ENCODE measurements at places on chromosomes 1 and 21.
A peak's percentile ranks its signal among the peaks of the same experiment; 100 is the strongest.

GRCh38 chr1:113217447-113218208 lies 144.6 kb downstream of the LRIG2 start:
- no peak for DNase-seq

GRCh38 chr1:99603699-99604560 lies 42.0 kb upstream of the PALMD start:
- no peak for DNase-seq

DNA sequence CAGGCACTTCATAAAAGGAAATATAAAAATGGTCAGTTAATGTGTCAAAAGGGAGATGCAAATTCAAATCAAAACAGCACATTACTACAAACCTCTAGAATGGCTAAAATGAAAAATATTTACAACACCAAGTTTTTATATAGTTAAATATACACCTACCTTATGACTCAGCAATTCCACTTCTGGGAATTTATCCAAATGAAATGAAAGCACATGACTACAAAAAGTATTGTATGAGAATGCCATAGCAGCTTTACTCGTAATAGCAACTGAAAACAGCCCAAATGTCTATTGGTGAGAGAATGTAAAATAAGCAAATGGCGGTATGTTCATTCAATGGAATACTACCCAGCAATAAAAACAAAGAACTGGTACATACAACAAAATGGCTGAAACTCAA lies 175.8 kb upstream of the SPAG17 start:
- DNase-seq, result no peak

GRCh38 chr1:218364028-218364710 lies 19.0 kb downstream of the TGFB2 start:
- DNase-seq, result no peak

DNA sequence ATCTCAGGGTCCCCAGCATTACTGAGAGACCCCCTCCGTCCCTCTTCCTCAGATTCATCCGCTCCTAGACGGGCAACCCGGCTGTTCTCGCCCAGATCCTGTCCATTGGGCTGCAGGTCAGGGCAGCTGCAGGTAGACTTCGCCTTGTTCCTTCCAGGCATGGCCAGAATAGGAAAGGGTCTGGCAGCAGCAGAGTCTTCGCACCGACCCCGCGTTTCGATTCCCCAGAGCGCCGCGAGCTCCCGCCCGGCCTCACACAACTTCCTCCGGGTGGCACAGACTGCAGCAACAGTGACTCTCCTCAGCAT lies 265 bp downstream of the NRDC start:
- DNase-seq, result no peak

DNA sequence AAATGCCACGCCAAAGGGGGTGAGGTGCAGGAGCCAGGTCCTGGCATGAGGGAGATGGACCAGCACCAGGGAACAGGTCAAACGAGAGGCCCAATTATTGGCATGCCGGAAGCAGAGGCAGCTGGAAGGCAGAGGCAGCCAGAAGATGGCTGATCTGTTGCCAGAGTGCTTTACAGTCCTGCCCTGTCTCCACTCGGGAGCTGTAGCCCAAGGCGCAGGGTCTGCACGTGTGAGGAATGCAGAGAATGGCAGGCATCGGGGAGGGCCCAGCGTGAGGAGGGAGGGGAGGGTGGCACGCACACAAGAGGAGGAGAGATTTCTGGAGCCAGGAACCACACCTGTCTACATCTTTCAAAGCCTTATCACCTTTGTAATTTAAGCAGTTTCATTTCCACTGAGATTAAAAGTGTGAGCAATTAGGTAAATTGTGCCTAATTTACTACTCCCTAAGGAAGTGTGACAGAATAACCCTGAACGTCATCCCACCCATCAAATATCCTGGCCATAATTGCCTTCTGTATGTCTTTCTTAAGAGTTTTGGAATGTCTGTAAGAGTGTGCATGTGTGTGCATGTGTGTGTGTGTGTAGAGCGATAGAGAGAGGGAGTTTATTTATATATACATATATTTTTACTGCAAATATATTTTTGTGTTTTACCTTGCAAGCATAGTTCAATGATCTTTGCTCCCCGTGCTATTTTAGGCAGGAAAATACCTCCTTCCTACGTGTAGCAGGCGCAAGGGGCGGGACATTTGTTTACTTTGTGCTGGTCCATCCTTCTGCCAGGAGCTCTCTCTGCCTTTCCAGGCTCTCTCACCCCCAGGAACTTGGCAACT lies 125.5 kb upstream of the SERBP1 start:
- no peak for DNase-seq

DNA sequence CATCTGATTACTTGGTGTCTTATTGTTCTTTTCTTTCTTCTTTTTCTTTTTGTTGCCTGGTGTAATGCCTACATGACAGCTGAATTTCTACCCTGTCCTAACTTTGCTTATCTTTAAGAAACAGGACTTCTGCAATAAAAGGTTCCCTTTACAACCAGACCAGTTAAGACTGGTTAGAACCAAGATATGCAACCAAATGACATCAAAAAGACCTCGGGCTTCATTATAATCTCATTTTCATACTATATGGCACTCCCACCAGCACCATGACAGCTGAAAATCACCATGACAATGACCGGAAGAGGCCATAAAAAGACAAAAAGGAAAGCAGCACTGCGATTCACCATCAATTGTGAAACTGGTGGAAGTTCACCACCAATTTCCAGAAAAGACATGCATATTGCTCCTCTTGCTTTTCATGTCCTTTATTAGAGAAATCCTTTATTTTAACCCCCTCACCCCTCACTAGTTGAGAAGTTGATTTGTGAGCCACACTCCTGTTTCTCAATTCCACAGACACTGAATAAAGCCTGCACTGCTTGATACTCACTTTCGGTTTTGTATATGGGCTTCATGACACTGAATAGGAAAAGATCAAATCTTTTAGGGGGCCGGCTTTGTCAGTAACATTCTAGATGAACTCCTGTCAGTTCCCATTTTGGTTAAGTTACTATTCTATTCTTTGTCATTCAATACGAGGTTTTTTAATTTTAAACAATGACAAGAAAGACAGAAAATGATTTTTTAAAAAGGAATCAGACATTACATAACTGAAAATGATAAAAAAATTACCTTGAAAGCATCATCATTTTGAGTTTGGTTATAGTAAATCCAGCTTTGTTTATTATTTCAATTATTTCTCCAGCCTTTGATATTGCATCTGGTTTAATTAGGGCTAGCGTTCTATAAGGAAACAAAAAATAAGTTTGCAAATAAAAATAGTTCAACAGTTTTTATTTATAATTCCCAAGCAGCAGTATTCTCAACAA lies 58.1 kb downstream of the NME7 start:
- DNase-seq, result no peak

GRCh38 chr21:29730281-29730680 lies 209.5 kb downstream of the GRIK1 start:
- no peak for DNase-seq

GRCh38 chr1:84365225-84366221 lies 32.8 kb upstream of the DNASE2B start:
- peak; percentile 34 for DNase-seq

GRCh38 chr1:72284348-72285073 lies 2.2 kb upstream of the NEGR1 start:
- DNase-seq, result no peak

GRCh38 chr1:33392639-33393038 lies 38.3 kb downstream of the PHC2 start:
- no peak for DNase-seq

DNA sequence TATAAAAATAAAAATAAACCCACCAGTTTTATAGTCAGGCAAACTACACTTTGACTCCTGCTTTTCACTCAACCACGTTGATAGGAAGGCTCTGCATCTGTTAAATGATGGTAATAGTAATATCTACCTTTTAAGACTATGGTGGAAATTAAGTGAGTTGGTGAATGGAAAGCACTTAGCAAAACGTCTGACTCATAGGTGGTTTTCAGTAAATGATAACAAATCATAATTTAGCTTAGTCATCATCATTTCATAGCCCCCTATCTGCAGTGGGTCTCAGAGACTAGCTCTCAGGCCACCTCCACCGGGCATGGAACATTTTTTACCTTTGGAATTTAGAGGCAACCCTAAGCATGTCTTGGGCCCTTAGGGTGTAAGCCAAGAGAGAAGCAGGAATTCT lies 160.0 kb downstream of the PDE4B start:
- no peak for DNase-seq

GRCh38 chr21:25979845-25980616 lies 190.5 kb downstream of the APP start:
- no peak for DNase-seq

GRCh38 chr1:219488275-219488674 lies 124.6 kb downstream of the ZC3H11B start:
- no peak for DNase-seq

DNA sequence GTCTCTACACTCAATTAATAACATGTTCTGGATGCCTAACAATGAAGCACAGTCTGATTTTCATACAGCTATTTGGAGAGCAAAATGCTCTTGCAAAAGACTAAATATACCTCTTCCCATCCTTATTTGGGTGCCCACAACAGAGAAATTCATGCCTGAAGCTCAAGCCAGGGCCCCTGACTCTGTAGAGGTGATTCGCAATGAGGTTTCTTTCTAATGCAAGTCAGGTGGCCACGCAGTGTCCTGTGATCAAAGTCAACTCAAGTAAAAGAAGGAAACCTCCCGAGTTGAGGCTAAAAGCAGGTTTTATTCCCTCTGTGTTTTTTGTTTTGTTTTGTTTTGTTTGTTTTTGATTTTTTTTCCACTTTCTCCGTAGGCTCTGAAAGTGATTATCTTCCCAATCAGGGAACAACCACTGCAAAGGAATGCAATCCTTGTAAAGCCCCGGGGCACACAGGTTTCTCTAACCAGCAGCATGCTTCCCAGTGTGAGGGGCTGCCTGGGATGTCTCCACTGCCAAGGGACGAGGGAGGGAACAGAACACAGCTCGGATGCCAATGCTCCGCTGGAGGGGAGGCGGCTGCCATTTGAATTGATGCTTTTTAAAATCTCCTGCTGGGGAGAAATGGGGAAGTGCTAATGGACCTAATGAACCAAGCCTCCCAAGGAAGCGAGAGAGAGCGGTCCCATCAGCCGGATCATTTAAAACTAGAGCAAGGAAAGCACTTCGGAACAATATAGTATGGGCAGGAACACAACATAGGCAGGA lies 73.8 kb upstream of the SSX2IP start:
- DNase-seq, result no peak

GRCh38 chr1:205128050-205128449 lies 6.3 kb upstream of the RBBP5 start:
- no peak for DNase-seq

DNA sequence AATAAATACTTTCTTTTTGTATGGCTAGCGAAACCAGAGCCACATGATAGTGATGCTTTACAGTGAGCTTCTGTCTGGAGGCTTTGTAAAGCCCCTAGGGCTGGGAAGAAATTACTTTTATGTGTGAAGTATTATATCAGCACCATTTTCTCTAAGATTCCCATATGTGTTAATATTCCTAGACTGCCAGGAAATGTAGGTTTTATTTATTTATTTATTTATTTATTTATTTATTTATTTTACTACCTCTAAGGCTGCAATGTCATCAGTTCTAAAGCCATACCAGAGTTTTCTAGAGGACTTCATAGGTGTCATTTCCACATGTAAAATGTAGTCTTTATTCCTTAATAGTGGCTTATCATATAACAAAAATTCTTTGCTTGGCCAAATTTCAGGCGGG lies 4.4 kb upstream of the CHI3L1 start:
- DNase-seq, result no peak

- DNase-seq, result no peak
These were observed at the start of gene EDN2 for GRCh38 chr1:41484402-41485241. TSS of gene EDN2 (minus strand) at chr1:41484683. CDS start at chr1:41484601, 82 bp downstream.

GRCh38 chr1:9821710-9822109 lies 2.1 kb downstream of the CLSTN1 start:
- no peak for DNase-seq

GRCh38 chr1:181312946-181313345 lies 170.4 kb upstream of the CACNA1E start:
- DNase-seq, result no peak

DNA sequence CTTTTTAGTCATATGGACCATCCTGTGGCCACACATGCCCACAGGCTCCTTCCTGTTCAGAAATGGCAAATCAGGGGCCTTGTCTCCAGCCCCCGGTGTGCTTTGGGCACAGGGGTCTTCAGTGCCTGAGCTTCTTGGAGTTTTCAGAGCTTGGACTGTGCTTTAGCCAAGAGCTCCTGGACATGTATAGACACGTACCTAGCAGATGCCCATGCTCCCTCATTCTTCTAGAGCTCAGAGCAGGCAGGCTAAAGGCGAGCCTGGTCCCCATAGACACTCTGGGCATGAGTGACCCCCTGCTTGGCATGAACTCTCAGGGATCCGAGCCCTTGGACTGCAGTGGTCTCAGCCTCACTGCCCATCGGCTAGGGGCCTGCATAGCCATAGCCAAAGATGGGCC lies 106.8 kb downstream of the EPHB2 start:
- DNase-seq, result no peak

- DNase-seq, result no peak
These were observed 89.6 kb upstream of the GPR88 start for GRCh38 chr1:100448366-100448765.

DNA sequence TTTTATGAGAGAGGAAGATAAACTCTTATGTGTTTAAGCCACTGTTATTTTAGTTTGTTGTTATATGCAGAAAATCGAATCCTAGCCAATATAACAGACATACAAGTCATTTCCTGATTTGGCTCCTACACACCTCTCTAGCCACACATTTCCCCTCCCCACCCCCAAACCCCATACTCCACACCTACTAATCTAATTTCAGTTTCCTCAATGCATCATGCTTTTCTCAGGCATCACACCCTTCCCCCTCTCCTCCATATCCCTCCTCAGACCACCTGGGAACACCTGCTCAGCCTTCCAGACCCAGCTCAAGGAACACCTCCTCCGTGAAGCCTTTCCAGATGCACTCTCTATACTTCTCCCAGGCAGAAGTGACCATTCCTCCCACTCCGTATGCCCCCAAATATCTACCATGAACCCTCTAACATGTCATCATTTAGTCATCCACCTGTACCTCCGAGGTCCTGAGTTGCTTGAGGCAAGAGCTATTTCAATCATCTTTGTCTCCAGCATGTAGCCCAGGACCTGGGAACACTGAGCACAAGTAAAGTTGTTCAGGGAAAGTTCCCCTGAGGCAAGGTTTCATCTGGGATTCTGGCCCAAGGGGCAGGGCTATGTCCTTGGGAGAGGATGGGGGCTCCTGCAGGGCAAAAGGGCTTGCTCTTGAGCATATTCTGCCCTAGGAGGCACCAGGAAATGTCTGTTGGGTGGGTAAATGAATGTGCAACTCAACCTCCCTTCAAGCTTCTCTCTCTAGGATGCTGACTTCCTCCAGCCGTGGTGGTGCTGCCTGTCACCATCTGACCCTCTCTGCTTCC lies 126.8 kb downstream of the HIVEP3 start:
- DNase-seq, result no peak

DNA sequence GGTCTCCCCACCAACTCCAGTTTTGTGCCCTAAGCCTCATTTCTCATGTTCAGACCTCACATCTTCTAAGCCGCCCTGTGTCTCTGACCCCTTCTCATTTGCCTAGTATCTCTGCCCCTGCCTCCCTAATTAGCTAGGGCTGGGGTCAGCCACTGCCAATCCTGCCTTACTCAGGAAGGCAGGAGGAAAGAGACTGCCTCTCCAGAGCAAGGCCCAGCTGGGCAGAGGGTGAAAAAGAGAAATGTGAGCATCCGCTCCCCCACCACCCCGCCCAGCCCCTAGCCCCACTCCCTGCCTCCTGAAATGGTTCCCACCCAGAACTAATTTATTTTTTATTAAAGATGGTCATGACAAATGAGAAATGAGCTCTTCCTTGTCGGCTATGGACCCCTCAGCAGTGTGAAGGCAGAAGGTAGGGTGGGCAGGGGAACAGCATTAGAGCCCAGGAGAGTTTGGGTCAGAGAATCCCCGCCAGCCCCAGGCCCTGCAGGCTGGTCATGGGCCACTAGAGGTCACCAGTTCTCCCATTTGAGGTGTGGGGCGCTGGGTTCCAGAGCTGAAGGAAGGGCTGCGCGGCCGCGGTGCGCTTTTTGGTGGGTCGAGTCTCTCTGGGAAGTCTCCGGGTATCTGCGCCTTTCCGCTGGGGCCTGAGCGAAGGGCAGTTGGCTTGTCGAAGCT lies 11.5 kb downstream of the ADAMTSL4 start:
- peak; percentile 70 for DNase-seq

Data from CD4-positive, alpha-beta T cell (primary cell).